Renal pelvis (tissue), 12 donors: ENCODE measurements at places on chromosomes 3 and 15. TPM values are rescaled to one million over a fixed set of nuclear protein-coding genes. Genes with fewer than 3 reads are reported as not detected.

DNA sequence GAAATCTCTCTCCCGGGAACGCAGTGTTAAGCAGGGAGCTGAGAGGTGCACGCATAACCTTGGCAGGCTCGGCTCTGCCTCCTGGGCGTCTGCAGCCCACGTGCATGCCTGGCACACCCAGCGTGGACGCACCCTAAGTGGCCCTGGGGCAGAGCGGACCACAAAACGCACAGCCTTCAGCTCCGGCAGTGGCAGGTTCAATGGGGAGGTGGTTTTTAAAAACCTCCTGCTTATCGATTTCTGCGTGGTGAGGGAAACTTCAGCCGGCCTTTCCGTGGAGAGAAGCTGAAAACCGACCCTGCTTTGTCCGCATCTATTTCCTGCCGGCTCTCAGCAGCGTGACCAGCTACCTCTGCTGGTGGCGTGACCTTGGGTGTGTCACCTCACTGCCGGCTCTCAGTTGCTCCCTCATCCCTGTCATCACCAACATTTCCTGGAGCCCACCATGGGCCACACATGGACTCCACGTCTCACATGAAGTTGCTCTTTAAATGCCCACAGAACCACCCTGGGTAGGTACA, 134.8 kb upstream of the MEF2A start:
- DNase-seq = no peak

DNA sequence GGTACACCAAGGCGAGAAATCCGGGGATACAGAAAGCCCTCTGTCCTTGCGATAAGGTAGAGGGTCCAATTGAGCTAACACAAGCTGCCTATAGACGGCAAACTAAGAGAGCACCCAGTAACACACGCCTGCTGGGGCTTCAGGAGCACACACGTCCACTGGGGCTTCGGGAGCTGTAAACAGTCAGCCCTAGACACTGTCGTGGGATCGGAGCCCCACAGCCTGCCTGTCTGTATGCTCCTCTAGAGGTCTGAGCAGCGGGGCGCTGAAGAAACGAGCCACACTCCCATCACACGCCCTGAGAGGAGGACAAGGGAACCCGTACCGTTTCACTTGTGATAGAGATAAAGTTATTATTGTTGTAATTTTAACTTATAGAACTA, 486 bp downstream of the SAMMSON start:
- DNase-seq = no peak

The GP5 gene
- 0.86 TPM for polyA plus RNA-seq

The DMXL2 gene
- 45.5 TPM for polyA plus RNA-seq

GRCh38 chr3:14000556-14000955, 120.7 kb upstream of the WNT7A start:
- DNase-seq = no peak

- DNase-seq = no peak
These were observed 8.6 kb downstream of the ZNF445 start for GRCh38 chr3:44468572-44469520.

- no peak for DNase-seq
These were observed 23.9 kb upstream of the CEP152 start for GRCh38 chr15:48834756-48835155.

DNA sequence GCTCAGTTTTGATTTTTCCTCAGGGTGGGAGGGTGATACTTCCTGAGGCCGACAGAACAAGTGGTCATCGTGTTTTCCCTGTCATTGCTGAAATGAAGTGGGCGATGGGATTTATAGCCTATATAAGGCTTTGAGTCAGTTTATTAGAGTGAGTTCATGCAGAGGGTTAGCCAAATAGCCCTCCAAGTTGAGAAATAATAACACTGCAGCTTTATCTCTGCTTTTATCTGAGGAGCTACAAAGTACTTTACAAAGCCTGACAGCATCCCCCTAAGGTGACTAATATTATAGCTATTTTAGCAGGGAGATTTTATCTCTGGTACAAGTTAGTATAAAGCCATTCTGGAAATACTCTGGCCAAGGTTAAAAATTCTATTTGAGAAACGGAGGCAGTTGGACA, 389.6 kb downstream of the MFSD1 start:
- no peak for DNase-seq

GRCh38 chr15:67829647-67830504, 4.6 kb downstream of the SKOR1 start:
- no peak for DNase-seq

GRCh38 chr3:138038725-138039462, 28.9 kb downstream of the CLDN18 start:
- no peak for DNase-seq

The HDGFL3 gene
- 77.1 TPM for polyA plus RNA-seq

The ROPN1 gene
- polyA plus RNA-seq = 0.15 TPM

DNA sequence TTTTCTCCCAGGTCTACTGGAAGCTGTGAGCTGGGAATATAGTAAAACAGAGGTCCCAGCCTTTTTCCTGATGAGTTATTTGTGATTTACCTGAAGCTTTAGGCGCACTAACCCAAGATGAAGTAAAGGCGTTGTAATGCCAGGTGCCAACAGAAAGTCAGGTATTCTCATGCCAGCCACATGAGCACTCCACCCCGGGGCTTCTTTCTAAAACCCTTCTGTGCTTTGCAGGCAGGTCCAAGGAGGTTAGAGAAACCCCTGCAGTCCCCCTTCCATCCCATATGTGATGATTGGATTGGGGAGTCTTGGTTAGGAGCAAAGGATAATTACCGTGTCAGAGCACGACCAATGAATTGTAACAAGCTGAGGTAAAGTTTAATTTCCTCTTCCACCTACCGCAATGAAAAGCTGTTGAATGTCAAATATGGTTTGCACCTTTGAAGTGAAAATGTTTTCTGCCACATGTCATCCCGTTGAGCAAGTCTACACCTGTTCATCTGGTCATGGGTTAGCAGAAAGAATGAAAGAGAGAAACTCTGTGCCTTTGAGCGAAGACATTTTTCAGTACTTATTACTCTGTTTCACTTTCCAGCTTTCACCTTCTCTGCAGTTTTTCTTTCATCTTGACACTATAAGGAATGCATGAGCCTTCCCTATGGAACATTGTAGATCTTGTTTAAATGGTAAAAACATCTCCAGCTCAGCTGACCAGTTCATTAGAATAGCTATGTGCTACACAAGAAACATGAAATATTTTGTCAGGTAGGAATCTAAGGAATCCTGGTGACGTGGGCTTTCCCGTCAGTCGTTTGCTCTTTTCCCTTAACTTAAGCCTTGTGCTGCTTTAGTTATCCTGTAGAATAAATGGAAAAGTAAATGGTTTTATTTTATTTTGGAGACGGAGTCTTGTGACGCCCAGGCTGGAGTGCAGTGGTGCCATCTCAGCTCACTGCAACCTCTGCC, 204.6 kb upstream of the IL12A start:
- no peak for DNase-seq

GRCh38 chr3:89227218-89227617, 119.8 kb downstream of the EPHA3 start:
- DNase-seq = no peak

The DPPA2 gene
- 1.3 TPM for polyA plus RNA-seq

DNA sequence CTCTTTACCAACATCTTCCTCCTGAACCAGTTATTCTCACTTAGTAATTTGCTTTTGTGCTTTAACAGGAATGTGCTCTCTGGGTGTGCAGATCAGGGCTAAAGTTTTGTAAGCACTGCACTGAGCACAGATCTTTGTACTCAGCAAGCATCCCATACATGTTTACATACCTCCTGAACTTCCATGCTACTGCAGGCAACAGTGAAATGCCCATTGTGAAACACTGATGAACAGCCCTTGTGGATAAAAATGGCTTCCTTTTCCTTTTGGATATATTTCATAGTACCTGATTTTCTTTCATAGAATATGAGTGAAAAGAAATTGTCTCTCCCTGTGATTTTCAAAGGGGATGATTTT, 855.9 kb downstream of the MCTP2 start:
- DNase-seq = no peak

The KLF15 gene
- polyA plus RNA-seq = 13.6 TPM

GRCh38 chr3:191198932-191199331, at the start of gene OSTN:
Gene OSTN (plus strand): TSS chr3:191199241. CDS start chr3:191212533, 13,292 bp downstream.
- DNase-seq = no peak

- no peak for DNase-seq
These were observed 49.2 kb downstream of the CYFIP1 start for GRCh38 chr15:22930782-22931484.

- no peak for DNase-seq
These were observed 760.1 kb upstream of the NECTIN3 start for GRCh38 chr3:110311541-110311940.

DNA sequence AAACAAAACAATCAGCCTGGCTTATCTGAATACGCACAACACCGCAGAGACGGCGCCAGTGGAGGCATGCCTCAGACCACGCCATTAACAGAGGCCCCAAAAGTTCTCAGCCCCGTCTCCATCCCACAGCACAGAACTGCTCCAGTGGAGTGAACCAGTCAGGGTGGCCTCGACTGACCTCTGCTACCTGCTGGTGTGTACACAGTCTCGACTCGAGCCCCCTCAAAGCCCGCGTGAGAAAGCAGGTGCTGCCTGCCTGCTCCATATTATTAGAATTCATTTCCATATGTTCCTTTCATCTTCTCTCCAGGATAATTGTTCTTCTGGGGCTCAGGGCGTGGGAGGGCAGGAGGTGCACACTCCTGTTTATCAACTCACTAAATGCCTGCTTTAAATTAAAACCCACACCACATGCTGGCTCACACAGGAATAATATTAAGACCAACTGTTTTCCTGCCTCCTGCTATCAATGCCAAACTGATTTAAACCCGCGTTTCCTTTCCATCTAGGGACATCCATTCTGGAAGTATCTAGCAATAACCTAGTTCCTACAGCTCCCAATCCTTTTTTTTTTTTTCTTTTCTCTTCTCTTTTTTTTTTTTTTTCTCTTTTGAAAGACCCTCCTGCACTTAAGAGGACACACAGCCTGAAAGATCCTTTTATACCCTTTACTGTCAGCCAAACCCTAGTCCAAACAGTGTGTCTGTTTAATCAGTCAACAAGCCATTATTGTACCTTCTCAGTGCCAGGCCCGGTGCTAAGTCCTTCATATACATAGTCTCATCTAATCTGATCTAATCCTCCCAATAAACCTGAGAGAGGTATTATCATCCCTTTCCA, 101.2 kb downstream of the TLE3 start:
- no peak for DNase-seq

The GNAT1 gene
- polyA plus RNA-seq = 0.03 TPM

- no peak for DNase-seq
These were observed 8.6 kb upstream of the ST8SIA2 start for GRCh38 chr15:92385096-92385495.

The IL20RB gene
- 0.68 TPM for polyA plus RNA-seq

DNA sequence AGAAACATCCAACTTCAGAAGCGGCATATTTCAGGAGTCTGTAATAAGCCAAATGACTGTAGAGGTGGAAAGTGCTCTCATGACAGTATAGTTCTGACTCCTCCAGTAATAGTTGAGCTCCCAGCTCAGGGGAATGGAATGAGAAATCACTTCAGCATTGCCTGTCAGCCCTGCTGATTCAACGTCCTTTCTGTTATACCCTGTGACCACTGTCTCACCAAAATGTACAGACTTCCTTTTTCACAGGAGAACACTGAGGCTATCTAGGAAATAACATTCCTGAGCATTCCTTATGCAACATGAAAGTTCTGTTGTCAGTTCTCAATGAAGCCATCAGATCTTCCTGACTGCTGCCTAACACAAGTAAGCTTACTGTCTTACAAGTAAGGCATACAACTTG, 284.5 kb upstream of the MME start:
- no peak for DNase-seq

- DNase-seq = no peak
These were observed 108.8 kb downstream of the THSD4 start for GRCh38 chr15:71224024-71224423.

The FGF7 gene
- polyA plus RNA-seq = 12.0 TPM

DNA sequence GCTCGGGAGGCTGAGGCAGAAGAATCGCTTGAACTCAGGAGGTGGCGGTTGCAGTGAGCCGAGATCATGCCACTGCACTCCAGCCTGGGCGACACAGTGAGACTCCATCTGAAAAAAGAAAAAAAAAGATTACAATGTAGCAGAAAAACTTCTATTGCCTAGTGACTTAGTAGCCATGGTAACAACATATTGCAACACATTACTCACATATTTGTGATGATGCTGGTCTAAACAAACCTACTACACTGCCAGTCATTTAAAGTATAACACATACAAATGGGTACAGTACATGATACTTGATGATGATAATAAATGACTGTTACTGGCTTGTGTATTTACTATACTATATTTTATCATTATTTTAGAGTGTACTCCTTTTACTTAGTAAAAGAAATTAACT, 125.6 kb downstream of the PLOD2 start:
- DNase-seq = no peak

- no peak for DNase-seq
These were observed 112.8 kb upstream of the TMEM108 start for GRCh38 chr3:132925256-132925930.

DNA sequence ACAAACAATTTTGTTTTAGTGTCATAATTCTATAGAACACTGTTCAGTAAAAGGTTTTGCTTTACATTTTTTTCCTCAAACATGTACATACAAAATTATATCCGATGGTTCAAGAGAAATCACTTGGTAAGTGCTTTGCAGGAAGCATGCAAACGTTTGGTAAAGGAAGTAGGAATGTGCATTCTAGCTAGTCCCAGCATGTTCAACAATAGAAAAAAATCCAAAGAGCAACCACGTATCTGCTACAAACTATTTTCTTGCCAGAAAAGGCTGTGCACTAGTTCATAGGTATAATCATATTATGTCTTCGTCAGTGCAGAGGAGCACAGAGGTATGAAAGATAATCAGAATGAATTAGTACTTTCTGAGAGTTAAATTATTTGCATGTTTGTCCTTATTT, 58.0 kb downstream of the GPR160 start:
- no peak for DNase-seq

DNA sequence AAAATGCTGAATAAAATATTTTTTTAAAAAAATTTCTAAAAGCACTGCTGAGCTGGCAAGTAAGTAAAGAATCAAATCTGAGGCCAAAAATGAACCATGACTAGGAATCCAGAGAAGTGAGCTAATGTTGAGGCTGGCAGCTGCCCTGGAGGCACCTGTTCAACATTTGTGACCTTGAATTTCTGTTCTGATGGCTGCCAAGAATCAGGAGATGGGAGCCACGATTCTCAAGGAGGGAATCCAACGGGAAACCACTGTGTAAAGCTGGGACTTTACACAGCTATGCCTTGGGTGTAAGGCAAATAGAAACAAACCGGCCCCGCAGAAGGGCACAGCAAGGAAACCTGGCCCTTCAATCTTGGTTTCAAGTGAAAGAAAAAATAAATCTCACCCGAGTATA, 22.7 kb downstream of the HEG1 start:
- no peak for DNase-seq

DNA sequence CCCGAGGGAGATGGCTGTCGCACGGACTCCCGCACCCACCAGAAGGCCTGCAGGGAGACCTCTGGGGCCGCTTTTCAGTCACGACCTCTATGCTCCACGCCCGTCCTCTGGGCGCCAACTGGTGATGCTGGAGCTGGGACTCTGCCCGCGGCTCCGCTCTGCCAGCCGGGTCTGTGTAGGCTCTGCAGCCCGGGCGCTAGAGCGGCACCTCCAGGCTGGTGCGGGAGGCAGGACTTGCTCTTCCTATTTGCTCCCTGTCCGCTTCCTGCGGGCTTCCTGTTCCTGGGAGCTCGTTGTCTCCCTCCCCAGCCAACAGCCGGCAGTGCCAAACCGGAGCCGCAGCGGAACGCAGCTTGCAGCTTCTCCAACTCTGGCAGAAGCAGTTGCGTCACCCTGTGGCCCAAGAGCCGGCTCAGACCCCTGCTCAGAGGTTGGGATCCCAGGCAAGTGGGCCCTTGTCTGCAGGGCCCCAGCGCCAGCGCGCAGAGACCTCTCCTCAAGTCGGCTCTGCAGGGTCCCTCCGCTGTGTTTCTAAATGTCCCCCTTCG, 285.9 kb downstream of the XXYLT1 start:
- peak; percentile 56 for DNase-seq

- DNase-seq = peak; percentile 45
These were observed 43.2 kb downstream of the KLHL25 start for GRCh38 chr15:85751291-85752123.
